ENCODE measurements at places on chromosomes 5 and 9.

GRCh38 chr5:32604800-32605765 lies 19.7 kb downstream of the SUB1 start:
- DNase-seq, result no peak

DNA sequence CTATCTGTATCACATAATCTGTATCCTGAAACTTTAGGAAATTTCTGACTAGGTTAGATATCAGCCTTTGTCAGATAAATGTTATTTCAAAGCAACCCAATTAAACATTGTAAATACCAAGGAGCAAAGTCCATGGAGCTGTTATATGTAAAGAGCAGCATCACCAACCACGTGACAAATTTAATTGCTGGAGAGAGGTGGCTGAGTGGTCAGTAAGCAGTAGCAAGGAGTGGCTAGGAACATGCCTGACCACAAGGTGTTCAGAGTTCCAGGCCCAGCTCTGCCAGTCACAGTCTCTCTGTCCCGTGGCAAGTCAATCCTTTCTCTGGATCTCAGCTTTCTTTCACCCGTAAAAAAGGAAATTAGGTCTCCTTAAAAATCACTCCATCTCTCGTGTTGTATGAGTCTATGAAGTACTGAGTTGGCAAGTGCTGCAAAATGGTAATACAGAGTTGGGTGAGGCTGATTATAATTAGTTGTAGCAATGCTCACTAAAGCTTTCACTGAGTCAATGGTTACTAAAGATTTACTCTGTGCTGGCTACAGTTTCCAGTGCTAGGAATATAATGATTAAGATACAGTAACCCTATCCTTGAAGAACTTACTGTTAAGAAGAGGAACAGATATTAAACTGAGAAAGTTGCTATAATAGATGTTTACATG lies 166.1 kb downstream of the GNAQ start:
- DNase-seq, result no peak

DNA sequence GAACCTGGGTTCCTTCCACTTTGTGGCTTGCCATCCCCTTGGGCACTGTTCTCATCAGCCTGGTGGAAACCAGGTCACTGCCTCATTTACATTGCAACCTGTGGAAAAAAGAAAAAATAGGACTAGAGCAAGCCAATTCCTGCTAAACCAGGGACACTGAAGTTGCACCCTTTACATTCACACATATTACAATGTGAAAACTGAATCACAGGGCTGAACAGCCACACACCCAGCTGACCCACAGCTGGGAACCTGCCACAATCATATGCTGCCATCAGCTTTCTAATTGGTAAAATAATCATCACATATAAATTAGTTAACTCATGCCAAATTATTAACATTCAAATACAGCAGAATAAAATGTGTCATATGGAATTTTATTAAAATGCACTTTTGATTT lies 94.5 kb downstream of the CDH6 start:
- no peak for DNase-seq

DNA sequence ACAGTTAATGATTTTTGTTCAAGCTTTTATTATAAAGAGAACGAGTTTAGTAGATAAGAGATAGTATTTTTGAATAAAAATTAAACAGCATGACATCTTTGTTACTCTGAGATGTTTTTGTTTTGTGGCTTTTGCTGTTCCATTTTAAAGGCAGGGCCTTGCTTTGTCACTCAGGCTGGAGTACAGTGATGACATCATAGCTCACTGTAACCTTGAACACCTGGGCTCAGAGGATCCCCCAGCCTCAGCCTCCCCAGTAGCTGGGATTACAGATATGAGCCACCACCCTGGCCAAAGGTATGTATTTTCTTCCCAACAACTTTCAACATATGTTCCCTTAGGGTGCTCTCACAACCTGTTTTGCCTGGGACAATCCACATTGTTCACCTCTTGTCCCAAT lies 730.9 kb upstream of the RGMB start:
- DNase-seq, result no peak

Data from T follicular helper cell (primary cell).